ENCODE measurements at places on chromosomes 13 and 19. TPM values are rescaled to one million over a fixed set of nuclear protein-coding genes. Genes with fewer than 3 reads are reported as not detected.

WDR87 gene
- 0.31 TPM for polyA plus RNA-seq

GRCh38 chr13:73516731-73517130 is 457.9 kb downstream of the KLF5 start:
- no peak for DNase-seq

DNA sequence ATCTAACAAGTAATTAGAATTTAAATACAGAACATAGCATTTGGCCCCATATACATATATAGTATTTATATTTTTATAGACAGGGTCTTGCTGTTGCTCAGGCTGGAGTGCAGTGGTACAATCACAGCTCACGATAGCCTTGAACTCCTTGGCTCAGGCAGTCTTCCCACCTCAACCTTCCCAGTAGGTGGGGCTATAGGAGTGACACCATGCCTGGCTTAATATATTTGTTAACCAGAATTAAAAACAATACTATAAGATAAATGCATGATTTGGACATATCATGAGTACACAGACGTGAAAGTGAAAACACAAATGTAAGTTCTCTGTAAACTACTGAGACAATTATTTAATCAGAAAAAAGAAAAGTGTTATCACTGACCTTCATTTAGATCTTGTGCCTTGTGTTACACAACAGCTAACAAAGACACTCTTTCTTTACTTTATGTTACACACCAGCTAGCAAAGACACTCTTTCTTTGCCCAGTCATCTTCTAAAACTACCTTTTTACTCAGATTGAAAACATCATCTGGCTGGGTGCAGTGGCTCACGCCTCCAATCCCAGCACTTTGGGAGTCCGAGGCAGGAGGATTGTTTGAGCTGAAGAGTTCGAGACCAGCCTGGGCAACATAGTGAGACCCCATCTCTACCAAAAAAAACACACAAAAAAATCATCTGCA is 22.6 kb downstream of the CARS2 start:
- DNase-seq, result no peak

GFY gene
- not detected for polyA plus RNA-seq

PSG3 gene
- polyA plus RNA-seq, result not detected

GRCh38 chr13:71218960-71219359 is 648.0 kb downstream of the DACH1 start:
- no peak for DNase-seq

DNA sequence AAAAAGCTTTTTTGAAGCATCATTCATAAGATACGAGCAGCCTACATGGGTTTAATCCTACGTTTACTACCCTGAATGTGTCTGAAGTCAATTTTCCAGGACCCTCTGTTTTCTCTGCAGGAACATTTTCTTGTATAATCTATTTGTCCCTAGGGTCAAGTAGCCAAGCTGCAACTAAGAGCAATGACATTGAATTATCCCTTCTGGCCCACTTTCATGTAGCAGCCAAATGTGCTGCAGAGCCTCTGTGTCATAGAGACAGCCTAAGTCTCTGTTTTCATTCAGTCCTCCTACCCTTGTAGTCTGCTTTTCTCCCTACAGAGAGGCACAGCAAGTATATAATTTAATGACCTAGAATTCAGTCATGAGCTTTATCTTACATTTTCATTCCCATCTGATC is 82.1 kb downstream of the ZAR1L start:
- no peak for DNase-seq

DNA sequence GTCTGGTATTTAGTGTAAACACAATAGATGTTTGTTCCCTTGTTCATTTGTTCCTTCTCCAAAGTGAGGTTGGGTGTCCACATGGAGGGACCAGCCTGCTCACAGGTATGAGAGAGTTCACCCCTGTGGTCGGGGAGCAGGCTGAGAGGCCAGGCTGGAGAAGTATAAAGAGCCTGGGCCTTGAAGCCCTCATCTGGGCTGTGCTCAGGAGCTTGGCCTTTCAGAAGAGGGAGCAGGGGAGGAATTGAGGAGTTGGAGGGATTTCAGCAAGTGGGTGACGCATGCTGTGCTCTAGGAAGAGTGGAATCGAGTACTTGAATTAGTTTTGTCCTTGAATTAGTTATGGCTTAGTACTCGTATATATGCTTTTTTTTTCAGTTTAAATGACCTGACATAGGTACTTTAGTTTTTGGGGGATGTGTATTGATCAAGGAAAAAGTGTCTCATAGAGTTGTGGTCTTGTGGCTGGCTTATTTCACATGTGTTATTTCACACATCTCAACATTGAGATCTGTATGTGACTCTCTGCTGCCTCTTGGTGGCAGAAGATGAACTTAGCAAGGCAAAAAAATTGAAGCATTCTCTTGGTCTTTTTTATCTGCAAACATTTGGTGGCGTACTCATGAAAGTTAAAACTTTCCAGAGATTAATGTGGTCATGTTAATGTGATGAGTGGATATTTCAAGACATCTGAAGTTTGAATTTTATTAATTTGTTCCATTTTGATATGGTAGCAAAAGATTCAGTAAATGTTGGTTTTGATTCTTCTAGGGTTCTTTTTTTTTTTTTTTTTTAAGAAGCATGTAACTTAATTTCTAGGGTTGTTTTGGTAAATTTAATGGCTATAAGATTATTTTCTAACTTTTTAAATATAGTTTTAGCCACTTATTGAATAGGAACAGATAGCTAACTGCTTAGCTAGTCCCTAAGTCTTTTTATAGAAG is 54.3 kb downstream of the SLAIN1 start:
- DNase-seq, result peak; percentile 43

TNNI3 gene
- polyA plus RNA-seq, result 1.9 TPM

GRCh38 chr13:71663431-71663830 is 203.6 kb downstream of the DACH1 start:
- no peak for DNase-seq

ZNF540 gene
- polyA plus RNA-seq, result 3.6 TPM

DNA sequence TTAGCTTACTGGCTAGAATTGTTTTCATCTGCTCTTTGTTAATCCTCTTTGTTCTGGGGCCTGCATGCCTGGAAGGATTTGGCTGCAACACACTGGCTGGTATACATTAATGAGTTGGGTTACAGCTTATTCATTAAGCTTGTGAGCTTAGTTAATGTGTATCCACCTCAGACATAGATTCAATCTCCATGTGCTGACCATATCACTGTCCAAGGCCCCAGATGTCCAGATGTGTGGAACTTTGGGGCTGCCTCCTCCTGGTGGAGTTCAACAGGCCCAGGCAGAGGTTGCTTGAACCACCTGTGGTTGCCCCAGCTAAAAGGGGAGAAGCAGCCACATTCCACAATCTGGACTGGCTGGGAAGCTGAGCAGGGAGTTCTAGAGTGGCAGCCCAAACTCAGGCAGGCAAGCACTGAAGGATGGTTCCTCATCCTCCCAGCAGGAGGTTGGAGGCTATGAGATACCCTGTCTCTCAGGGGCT is 5.4 kb downstream of the DIAPH3 start:
- DNase-seq, result no peak

Data from hindlimb muscle (tissue), 1 donor.